ENCODE measurements at places on chromosomes 16 and 17.

DNA sequence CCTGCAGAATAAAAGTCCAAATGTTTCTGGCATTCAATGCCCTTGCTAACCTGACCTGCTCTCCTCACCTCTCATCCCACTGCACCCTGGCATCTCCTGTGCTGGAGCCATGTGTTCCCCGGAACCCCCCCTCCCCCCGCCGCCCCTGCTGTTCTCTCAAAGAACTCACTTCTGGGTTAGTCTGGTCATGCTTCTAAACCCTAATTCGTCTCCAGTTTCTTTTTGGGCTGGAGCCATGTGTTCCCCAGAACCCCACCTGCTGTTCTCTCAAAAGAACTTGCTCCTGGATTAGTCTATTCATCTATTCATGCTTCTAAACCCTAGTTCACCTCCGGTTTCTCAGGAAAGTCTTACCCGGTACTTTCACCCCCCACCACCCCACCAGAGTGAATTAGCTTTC is 808 bp upstream of the ALOX15 start:
- no peak for DNase-seq

DNA sequence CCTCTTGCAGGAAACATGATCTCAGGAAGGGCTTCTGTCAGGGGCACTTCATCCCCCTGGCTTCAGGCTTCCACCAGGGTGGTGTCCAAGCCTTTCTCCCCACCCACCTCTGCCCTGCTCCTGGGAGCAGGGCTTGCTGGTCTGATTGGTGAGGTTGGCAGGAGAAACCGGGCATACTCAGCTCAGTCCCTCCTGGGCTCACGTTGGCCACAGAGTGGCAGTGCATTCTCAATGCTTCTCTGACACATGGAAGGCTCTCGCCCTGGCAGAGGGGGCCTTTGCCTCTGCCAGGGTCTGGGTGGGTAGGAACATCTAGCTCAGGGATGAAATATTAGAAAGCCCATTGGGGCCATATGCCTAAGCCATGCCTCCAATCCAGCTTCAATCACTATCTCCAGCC is 142.8 kb downstream of the AXIN2 start:
- no peak for DNase-seq

GRCh38 chr17:76820039-76820438 is 48.2 kb upstream of the MGAT5B start:
- peak; percentile 36 for DNase-seq

DNA sequence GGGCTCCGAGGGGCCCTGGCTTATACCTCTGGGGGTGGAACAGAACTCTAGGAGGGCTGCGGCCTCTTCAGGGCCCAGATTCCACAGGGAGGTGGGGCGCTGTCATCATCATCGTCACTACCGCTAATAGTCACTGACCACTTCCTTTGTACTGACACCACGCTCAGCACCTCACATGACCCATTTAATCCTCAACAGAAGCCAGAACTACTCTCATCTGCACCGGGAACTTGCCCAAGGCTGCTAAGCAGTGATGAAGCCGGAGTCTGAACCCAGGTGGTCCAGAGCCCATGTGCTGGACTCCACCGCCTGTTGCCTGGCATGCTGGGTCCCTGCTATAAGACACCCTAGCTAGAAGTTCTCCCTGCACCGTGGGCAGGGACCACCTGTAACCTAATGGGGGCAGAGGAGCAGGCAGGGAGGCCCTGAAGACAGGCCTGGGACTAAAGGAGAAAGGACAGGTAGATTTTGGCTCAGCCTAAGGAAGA is 12.0 kb downstream of the UNC13D start:
- no peak for DNase-seq

GRCh38 chr16:28587386-28587785 is 9.5 kb downstream of the SULT1A2 start:
- DNase-seq: no peak

- DNase-seq: no peak
These were observed 8.6 kb downstream of the COG1 start for GRCh38 chr17:73201215-73202069.

- DNase-seq: no peak
These were observed 43.6 kb downstream of the RPA1 start for GRCh38 chr17:1873418-1873817.

DNA sequence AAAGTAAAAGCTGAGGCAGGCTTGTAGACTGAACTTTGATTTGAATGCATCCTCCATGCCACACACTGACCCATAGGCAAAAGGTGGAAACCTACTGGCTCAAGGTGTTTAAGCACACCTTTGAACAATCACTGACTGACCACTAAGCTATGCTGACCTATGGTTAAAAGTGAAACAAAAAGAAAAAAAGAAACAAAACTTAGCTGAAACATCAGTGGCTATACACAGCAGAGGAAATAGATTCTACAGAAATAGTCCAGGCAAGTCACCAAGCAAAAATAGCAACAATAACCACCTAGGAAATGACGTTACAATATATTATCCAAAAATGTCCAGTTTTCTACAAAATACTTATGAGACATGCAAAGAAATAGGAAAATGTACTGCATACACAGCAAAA is 60.2 kb downstream of the RPGRIP1L start:
- no peak for DNase-seq

DNA sequence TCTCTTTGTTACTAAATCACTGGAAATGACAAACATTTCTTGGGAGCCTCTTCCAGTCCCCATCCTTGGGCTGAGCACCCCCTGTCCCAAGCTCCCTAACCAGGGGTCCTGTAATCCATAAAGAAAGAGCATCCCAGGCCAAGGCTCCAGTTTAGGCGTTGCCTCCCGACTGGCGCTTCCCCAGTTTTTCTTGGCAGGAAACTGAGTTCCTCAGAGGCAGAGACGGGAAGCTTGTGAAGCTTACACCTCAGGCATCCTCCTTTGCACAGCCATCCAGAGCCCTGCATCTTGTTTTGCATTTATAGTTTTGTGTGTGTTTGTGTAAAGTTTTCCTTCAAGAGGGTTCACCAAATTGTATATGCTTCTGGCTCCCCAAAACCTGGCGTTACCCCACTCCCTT is 7.1 kb downstream of the COPZ2 start:
- peak; percentile 75 for DNase-seq

DNA sequence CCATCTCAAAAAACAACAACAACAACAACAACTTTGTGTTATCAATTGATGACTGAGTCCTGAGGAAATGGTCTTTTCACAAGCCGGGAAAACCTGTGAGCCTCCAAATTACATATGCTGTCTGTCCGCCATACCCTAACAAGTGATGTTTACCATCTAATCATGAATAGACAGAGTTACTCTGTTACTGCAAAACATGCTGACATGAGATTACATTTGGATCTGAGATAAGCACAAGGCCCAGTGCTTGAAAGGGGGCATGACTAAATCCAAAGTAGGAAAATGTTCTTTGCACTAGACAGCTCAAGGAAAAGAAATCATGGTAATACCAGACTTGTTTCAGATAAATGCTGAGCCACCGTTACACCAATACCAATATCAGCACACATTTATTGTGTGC is 8.6 kb upstream of the ATXN1L start:
- DNase-seq: no peak

- DNase-seq: peak; percentile 27
These were observed 59.4 kb downstream of the NUP93 start for GRCh38 chr16:56789360-56789759.

GRCh38 chr17:77728871-77729270 is 229.6 kb upstream of the TNRC6C start:
- peak; percentile 1 for DNase-seq

DNA sequence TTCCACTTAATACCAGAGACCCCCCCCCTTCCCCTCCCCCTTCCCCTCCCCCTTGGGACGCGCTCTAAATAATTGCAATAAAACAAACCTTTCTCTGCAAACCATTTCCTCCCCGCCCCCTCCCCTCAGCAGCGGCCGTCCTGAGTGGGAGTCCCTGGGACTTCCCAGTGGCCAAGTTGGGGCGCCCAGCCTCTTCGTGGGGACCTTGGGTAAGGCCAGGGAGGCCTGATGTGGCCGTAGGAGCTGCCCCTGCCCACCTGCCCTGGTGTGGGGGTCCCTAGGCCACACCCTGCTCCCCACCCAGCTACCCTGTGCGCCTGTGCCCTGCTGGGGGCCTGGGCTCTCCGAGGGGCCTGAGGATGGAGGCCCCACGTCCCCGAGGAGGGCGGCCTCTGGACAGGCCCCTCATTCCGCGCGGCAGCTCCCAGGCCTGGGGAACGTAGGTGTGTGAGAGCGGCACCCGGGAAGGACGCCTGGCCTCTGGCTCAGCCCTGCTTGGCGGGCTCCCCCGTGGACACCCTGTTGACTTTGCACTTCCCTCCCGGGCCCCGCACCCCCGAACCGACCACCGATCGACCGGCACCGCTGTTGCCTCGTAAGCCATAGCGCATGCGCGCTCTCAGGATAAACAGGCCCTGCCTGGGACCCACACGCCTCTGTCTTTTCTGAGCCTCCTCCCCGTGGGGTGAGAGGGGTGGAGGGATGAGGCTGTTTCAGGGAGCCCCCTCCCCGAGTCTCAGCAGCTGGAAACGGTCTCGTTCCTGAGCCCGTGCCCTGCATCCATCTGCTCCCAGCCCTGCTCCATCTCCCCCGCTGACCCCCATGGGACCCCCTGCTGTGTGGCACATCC is 9.0 kb downstream of the NTHL1 start:
- peak; percentile 66 for DNase-seq

DNA sequence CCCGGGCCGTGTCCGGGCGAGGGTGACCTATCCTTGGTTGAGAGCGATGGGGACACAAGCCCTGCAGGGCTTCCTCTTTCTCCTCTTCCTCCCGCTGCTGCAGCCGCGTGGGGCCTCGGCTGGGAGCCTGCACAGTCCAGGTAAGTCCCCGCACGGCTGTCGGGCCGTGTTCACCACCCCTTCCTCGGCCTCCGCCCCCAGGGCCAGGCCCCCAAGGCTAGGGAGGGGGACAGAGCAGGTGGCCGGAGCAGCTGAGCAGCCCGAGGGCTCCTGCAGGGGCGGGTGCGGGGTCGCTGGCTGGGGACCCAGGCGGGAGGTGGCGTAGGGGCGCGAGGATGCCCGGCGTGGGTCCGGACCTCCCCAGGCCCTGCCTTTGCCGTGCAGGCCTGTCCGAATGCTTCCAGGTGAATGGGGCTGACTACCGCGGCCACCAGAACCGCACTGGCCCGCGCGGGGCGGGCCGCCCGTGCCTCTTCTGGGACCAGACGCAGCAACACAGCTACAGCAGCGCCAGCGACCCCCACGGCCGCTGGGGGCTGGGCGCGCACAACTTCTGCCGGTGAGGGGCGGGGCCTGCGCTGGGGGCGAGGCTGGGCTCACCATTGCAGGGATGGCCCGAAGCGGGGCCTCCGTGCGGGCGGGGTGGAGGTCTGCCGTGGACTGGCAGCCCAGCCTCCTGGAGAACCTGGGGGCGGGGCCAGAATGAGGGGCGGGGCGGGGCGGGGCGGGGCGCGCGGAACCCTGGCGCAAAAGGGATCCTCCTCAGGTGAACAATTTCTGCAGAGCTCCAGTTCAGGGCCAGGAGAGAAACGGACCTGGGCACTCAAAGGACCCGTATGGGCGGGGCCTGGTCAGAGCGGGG is 631 bp downstream of the KREMEN2 start:
- DNase-seq: no peak

DNA sequence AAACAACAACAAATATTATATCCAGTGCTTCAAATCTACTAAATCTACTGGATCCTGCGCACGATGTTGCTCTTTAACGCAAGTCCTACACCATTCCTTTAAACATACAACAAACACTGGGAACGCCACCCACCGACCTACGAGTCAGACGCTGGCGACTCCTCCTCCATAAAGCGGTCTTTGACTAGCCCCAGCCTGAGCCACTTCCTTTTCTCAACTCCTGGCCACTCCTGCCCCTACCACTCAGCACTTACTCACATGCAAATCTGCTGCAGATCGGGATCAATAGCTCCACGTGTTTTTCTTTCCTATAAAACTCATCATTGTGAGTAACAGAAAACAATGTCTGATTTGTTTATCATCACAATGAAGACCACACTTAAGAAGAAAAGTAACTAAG is 32.8 kb upstream of the MNT start:
- DNase-seq: no peak

GRCh38 chr17:74827800-74828199 is 31.9 kb downstream of the GRIN2C start:
- DNase-seq: no peak

DNA sequence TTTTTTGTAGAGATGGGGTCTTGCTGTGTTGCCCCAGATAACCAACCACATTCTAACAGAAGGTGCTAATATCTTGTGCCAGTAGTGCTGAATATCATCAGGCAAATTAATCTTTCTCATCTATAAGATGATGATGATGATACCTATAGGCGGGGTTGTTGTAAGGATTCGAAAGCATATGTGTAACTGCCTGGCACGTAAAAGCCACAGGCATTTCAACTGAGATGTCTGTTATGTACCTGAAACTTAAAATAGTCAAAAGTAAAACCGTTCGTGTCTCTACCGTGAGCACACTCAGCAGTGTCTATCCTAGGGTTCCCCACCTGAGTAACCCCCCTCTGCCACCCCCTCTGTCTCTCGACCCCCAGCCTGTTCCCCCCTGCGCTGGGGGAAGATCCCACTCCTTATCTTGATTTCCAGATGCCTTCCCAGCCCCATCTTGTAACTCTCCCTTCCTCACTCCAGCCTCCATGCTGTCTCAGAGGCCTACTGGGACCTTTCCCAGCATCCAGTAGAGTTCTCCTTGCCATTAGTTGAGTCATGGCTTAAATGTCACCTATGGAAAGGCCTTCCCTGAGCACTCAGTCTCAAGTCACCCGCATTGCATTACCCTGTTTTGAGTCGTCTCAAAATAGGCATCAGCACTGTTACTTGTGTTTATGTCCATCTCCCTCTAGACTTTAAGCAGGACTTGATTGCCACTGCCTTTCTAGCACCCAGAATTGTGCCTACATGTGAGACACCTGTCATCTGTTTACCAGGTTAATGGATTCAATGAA is 34.1 kb downstream of the CDRT15 start:
- DNase-seq: no peak

DNA sequence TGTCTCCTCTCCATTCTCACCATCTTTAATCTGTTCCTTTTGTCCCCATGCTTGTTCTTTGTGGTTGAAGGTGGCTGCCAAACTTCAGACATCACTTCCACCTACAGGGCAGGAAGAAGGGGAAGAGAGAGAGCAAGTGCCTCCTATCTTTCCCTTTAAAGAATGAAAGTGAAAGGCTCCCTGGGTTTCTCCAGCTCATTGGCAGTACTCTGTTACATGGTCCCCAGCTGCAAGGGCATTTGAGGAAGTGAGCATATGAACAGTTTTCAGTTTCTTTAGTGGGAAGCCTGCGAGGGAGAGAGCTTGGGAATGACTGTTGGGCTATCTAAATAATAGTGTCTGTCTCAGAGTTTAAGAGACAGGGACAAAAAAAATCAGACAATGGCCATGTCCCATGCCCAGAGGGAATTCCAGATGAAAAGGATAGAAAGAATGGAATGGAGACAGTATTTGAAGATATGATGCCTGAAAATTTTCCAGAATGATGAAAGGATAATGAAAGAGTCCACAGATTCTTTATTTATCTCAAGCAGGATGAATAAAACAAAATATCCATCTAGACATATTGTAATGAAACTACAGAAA is 159.9 kb downstream of the LGALS9B start:
- DNase-seq: no peak

DNA sequence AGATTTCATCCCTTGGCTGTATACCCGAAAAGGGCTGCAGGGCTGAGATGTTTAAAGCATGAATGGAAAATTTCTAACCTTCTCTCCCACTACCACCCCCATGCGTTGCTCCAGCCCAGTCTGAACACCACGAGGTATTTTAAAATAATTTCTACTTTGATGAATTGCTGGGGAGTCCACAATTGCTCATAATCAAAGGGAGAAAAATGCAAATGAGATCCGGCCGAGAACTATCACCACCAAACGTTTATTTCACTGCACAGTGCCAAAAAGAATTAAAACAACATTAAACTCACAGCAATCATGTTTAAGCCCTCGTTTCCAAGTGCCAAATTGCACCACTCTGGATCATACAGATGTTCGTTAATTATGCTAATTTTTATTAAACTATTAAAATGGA is 36.7 kb downstream of the SNX11 start:
- DNase-seq: no peak
